Caco-2 (cell line): ENCODE measurements at places on chromosomes 7 and 10.

DNA sequence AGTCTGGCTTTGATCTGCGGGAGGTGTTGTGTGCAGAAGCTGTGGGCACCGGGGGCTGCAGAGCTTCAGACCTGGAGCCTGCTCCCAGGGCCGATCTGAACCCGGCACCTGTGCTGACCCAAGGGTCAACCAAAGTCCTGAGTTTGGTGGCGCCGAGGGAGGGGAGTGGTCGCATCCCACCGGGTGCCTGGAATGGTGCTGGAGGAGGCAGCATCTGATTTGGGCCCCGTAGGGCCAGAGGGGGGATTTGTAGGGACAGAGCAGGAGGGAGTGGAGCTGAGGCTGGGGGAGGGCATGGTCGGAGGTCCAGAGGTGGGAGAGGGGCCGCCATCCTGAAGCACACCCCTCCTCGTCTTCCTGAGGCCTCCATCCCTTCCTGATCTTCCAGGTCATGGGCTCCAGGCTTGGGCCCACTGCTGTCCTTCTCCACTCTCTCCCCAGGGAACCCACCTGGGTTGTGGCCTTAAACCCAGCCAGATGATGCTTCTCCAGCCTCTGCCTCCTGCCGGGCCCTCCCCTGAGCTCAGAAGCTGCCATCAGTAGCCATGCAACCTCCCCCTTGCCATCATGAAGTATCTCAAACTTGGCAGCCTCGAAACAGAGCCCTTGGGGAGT is 112.9 kb downstream of the LHPP start:
- no peak overlapping the region for H3K27ac ChIP-seq
- H3K36me3 ChIP-seq: no peaks in the 10 kb centered on the region
- H3K4me1 ChIP-seq: no peaks in the 10 kb centered on the region

DNA sequence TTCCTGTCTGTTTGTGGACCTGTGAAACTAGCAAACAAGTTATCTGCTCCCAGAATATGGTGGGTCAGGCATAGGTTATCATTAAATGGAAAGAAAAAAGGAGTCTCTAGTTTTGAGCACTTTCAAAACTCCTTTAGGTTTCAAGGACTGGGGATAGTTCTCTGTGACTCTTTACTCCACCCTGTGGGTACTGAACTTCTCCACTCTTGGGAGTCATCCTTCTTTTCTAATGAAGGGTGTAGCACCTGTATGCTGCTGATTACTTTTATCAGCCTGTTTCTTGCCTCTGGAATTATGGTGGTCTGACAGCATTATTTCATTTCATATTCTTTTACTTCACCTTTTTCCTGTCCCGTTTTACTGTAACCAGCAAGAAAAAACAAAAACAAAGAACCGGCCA is 6.7 kb downstream of the GNAI1 start:
- DNase-seq: no peak
- H3K4me3 ChIP-seq: no peak overlapping the region
- no peak overlapping the region for H3K27ac ChIP-seq

GRCh38 chr10:5987747-5988146 is 10.4 kb upstream of the IL15RA start:
- no peaks in the 10 kb centered on the region for H3K27me3 ChIP-seq
- no peak overlapping the region for H3K4me3 ChIP-seq
- H3K27ac ChIP-seq: no peak overlapping the region
- H3K36me3 ChIP-seq: no peaks in the 10 kb centered on the region

GRCh38 chr10:127926455-127926854 is 19.6 kb downstream of the PTPRE start:
- peaks cover 8% of the 10 kb centered on the region for H3K4me1 ChIP-seq
- DNase-seq: no peak
- H3K27ac ChIP-seq: no peak overlapping the region
- H3K4me3 ChIP-seq: no peak overlapping the region
- H3K36me3 ChIP-seq: no peaks in the 10 kb centered on the region

GRCh38 chr7:138957217-138957616 is 24.0 kb downstream of the KIAA1549 start:
- H3K4me3 ChIP-seq: no peak overlapping the region
- no peaks in the 10 kb centered on the region for H3K4me1 ChIP-seq
- no peaks in the 10 kb centered on the region for H3K27me3 ChIP-seq
- no peak for DNase-seq
- H3K36me3 ChIP-seq: no peaks in the 10 kb centered on the region

- no peaks in the 10 kb centered on the region for H3K27me3 ChIP-seq
- no peak for DNase-seq
- H3K27ac ChIP-seq: peak overlapping the region; percentile 75
These were observed 44.3 kb downstream of the SORBS1 start for GRCh38 chr10:95516774-95517373.

GRCh38 chr7:126495733-126496132 is 757.0 kb downstream of the GRM8 start:
- H3K27me3 ChIP-seq: no peaks in the 10 kb centered on the region
- no peak overlapping the region for H3K4me3 ChIP-seq
- no peak overlapping the region for H3K27ac ChIP-seq
- DNase-seq: no peak
- no peaks in the 10 kb centered on the region for H3K4me1 ChIP-seq
- no peaks in the 10 kb centered on the region for H3K36me3 ChIP-seq

GRCh38 chr10:132044803-132045202 is 20.9 kb upstream of the JAKMIP3 start:
- no peaks in the 10 kb centered on the region; the same call in 1 of the 2 replicates for H3K27me3 ChIP-seq
- H3K27ac ChIP-seq: no peak overlapping the region
- DNase-seq: no peak
- H3K4me1 ChIP-seq: no peaks in the 10 kb centered on the region

GRCh38 chr10:74293686-74294371 is 142.8 kb downstream of the ADK start:
- H3K27ac ChIP-seq: no peak overlapping the region
- no peak for DNase-seq
- H3K36me3 ChIP-seq: no peaks in the 10 kb centered on the region
- no peak overlapping the region for H3K4me3 ChIP-seq
- H3K27me3 ChIP-seq: no peaks in the 10 kb centered on the region
- peaks cover 3% of the 10 kb centered on the region; the same call in 1 of the 2 replicates for H3K4me1 ChIP-seq

DNA sequence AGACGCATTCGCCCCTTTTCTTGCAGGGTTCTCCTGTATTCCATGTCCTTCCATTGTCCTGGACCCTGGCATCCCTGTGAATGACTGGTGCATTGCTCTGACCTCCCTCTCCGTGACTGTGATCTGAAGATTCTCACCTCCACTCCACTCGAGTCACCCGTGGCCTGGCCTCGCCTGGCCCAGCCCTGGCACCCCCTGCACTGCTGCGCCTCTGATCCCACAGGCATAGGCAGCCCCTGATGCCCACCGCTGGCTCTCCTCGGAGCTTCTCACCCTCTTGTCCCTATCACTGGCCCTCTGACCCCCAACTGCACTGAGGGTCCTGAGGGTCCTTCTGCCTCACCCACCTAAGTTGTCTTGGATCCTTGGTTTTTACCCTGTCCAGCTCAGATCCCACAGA is 2.2 kb upstream of the MMP21 start:
- no peaks in the 10 kb centered on the region for H3K4me1 ChIP-seq
- no peak for DNase-seq
- H3K4me3 ChIP-seq: no peak overlapping the region
- no peaks in the 10 kb centered on the region for H3K36me3 ChIP-seq
- no peaks in the 10 kb centered on the region for H3K27me3 ChIP-seq

DNA sequence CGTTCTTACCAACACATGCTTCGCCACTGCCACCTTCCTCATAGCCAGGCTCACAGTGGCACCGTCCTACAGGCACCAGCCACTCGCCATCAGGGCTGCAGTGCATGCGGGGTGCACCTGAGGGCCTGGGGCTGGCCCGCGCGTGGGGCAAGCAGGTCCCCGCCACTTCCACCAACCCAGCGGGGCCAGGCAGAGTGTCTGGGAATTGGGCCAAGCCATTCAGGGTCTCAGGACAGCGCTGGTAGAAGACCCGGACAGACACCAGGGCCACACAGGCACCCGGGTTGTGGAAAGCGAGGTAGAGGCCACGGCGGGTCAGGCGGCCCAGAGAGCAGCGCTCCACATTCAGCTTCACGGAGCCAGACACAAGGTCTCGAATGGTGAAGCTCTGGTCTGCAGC is 9.0 kb downstream of the EPHA1 start:
- peaks cover 12% of the 10 kb centered on the region; the same call in 1 of the 2 replicates for H3K4me1 ChIP-seq
- H3K36me3 ChIP-seq: peaks cover 3% of the 10 kb centered on the region
- H3K27ac ChIP-seq: no peak overlapping the region

DNA sequence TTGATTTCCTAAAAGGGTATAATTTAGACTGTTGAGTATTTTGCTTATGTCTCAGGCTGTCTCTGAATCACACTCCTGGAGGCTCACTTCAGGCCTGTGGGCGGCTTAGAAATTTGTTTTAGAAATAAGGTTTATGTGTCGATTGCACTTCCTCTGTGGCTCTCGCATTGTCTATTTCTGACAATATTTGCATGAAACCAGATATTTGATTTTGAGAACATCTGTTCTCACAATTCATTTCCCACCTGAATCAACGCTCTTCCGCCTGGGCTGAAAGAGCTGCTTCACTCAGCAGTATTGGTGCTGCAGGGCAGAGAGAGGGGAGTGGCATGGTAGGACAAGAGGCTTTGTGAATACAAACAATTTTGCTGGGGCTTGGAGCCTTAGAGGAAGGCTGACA is 262.0 kb downstream of the ADRA2A start:
- H3K27me3 ChIP-seq: no peaks in the 10 kb centered on the region
- no peak for DNase-seq
- no peak overlapping the region for H3K27ac ChIP-seq
- H3K4me3 ChIP-seq: no peak overlapping the region
- H3K4me1 ChIP-seq: no peaks in the 10 kb centered on the region

DNA sequence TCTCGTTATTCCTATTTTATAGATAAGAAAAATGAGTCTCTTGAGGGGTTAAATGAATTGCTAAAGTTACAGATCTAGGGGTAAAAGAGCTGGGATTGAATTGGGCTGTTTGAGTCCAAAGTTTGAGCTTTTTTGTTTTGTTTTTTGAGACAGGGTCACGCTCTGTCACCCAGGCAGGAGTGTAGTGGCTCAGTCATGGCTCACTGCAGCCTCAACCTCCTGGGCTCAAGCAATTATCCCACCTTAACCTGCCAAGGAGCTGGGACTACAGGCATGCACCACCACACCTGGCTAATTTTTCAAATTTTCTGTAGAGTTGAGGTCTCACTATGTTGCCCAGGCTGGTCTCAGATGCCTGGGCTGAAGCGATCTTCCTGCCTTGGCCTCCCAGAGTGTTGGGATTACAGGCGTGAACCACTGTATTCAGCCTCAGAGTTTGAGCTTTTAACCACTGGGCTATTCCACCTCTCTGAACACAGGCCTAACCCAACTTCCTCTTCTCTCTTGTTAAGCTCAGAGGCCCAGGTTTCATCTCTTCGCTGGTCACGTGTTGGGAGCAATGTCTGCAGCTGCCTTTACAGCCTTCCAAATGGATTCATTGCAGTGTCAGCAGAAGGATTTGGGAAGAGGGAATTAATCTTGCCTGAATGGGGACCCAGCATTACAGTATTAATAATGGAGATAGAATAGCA is 8.0 kb downstream of the SUFU start:
- H3K27ac ChIP-seq: no peak overlapping the region
- DNase-seq: no peak
- H3K4me3 ChIP-seq: no peak overlapping the region
- no peaks in the 10 kb centered on the region for H3K36me3 ChIP-seq

GRCh38 chr7:7510794-7511193 is 24.9 kb downstream of the COL28A1 start:
- H3K36me3 ChIP-seq: no peaks in the 10 kb centered on the region
- no peak overlapping the region for H3K4me3 ChIP-seq

- DNase-seq: no peak
- no peaks in the 10 kb centered on the region for H3K27me3 ChIP-seq
- H3K4me3 ChIP-seq: no peak overlapping the region
- no peaks in the 10 kb centered on the region; the same call in none of the 2 replicates for H3K36me3 ChIP-seq
- H3K4me1 ChIP-seq: peaks cover 17% of the 10 kb centered on the region
- no peak overlapping the region for H3K27ac ChIP-seq
These were observed 88.1 kb downstream of the COBL start for GRCh38 chr7:51228386-51228958.

GRCh38 chr10:116775488-116776400 is 33.4 kb upstream of the HSPA12A start:
- no peak overlapping the region for H3K4me3 ChIP-seq
- no peaks in the 10 kb centered on the region for H3K27me3 ChIP-seq
- H3K36me3 ChIP-seq: no peaks in the 10 kb centered on the region
- DNase-seq: no peak
- no peak overlapping the region for H3K27ac ChIP-seq
- H3K4me1 ChIP-seq: no peaks in the 10 kb centered on the region

DNA sequence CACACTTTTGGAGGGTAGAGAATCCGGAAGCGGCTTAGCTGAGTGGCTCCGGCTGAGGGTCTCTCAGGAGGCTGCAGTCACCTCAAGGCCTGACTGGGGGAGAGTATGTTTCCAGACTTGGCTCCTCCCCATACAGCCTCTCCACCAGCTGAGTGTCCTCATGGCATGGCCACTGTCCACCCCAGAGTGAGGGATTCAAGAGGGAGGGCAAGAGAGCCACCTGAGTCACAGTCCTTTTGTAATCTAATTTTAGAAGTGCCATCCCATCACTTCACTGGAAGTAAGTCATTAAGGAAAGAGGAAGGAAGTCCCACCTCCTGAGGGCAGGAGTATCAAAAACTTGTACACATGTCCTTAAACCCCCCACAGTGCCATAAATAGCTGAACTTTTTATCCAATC is 134.0 kb downstream of the GLI3 start:
- peaks cover 4% of the 10 kb centered on the region; the same call in 1 of the 2 replicates for H3K4me1 ChIP-seq
- no peak overlapping the region for H3K27ac ChIP-seq
- DNase-seq: no peak

DNA sequence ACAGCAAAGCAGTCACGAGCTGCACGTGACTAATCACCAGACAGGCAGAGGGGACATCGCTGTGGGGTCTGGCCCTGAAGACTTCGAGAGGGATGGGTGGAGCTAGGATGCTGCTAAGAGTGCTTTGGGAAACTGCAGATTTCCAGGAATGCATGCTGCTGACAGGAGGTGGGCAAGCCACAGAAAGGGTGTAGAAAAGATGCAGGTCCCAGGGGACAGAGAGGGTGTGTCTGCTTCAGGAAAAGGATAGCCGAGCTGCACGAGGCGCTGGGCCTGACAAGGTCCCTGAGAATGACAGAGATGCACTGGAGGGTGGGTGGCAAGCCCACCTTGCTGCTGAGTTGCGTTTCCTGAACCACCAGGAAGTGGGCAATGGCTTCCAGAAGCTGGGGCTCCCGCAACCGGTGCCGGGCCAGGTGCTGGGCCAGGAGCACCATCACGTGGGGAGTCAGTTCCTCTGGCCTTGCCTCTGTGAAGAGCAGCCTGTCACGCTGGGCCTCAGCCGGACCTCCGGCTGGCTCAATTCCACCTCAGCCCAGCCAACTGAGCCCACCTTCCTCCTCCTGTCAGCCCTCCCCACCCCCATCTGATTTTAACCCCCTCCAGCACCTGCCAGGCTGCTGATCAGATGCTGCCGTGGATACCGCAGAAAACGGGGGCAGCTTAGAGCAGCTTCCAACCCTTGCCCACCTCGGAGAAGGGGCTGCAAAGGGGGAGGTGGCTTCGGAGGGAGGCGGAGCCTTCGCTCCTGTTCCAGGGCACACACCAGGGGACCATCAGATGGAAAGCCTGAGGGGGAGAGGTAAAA is 2.2 kb downstream of the FASTK start:
- H3K4me1 ChIP-seq: peaks cover 22% of the 10 kb centered on the region
- H3K27me3 ChIP-seq: no peaks in the 10 kb centered on the region
- no peak for DNase-seq
- no peaks in the 10 kb centered on the region for H3K36me3 ChIP-seq
- H3K4me3 ChIP-seq: no peak overlapping the region
- H3K27ac ChIP-seq: peak overlapping the region; percentile 19

- H3K4me3 ChIP-seq: no peak overlapping the region
- no peaks in the 10 kb centered on the region for H3K36me3 ChIP-seq
- no peak for DNase-seq
- no peaks in the 10 kb centered on the region for H3K27me3 ChIP-seq
- H3K27ac ChIP-seq: no peak overlapping the region
- H3K4me1 ChIP-seq: no peaks in the 10 kb centered on the region
These were observed 571.2 kb downstream of the PTPRN2 start for GRCh38 chr7:158016180-158017097.
